HT1080 (cell line): ENCODE measurements at places on chromosomes 12 and 14.

GRCh38 chr12:52600071-52600470 is 1.2 kb downstream of the KRT72 start:
- no peak for DNase-seq

GRCh38 chr12:89260841-89261637 is 91.3 kb downstream of the DUSP6 start:
- DNase-seq = no peak

- DNase-seq = no peak
Observed at GRCh38 chr14:26959972-26960660, 362.3 kb upstream of the NOVA1 start.

DNA sequence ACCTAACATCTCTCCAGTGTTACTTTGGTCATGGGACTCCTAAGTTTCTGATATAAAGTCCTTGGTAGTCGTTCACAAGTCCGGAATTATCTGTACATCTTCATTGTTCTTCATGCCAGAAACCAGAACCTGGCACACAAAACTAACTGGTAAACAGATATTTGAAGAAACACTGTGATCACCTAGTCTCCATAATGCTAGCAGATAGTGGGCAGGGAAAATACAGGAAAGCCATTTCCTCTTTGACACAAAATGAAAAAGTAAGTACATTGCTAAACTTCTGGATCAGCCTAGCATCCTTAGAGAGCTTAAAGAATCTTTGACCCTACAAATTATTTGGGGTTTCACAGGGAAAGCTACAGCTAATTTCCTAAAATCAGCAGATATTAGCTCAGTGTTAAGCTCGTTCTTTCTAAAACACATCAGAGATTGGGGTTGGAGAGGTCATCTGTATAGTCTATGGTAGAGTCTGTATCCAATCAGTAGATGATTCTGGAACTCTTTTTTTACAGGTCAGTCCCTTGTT is 4.8 kb downstream of the DDIT3 start:
- DNase-seq = no peak

- DNase-seq = no peak
Observed at GRCh38 chr12:6843118-6843902, 2.6 kb downstream of the GNB3 start.

DNA sequence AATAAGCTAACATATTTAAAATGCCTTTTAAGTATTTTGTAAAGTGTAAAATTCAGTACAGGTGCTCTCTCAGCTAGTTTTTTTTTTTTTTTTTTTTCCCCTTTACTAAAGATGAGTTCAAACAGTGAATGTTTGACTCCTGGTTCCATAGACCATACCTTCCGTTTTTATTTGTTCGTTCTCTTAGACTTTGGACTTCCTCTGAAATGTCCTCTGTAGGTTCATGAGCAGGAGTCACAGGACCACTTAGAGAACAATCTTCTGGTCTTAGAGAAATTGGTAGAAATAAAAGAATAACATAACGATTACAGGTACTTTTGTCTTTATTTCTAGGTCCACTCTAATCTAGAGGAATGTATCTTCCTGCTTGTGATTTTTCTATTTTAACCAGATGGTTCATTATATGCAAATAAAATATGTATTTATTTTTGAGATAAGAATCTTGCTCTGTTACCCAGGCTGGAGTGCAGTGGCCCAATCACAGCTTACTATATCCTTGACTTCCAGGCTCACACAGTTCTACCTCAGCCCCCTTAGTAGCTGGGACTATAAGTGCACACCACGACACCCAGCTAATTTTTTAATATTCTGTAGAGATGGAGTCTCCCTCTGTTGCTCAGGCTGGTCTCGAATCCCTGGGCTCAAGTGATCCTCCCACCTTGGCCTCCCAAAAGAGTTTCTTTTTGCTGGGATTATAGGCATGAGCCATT is 25.8 kb downstream of the STYX start:
- no peak for DNase-seq

- no peak for DNase-seq
Observed at GRCh38 chr12:9114946-9115345, 773 bp downstream of the A2M start.

DNA sequence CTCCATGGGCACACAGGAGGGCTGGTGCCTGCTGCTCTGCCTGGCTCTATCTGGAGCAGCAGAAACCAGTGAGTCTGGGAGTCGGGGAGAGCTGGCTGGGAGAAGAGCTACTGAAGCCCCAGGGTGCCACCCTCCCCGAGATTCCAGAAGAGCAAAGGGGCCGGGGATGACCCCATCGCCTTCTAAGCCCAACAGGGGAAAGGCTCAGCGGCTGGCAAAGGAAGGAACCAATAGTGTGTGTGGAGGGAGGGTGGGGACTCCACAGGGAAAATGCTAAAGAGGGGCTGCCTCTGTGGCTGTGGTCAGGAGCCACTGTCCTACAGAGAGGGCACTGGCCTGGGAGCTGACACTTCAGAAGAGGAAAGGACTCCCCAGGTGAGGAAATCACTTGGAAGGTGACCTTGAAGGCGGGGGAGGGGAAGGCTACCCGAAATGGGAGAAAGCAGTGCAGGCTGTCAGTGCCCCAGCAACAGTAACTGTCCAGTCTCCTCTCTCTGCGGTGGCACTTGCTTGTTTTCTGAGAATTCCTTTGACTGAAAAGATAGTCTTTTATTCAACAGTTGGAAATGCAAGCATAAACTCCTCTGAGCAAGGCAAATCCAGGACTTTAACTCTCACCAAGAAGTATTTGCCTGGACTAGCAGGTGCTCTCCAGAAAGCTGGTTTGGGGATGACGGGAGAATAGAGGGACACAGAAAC is 552 bp downstream of the TAPBPL start:
- DNase-seq = no peak
